Adrenal gland (tissue), 19 donors: ENCODE measurements at places on chromosomes 4 and X. TPM values are rescaled to one million over a fixed set of nuclear protein-coding genes. Genes with fewer than 3 reads are reported as not detected.
A peak's percentile ranks its signal among the peaks of the same experiment; 100 is the strongest.

- no peak overlapping the region for H3K27ac ChIP-seq
- no peaks in the 10 kb centered on the region for H3K4me1 ChIP-seq
- no peak for DNase-seq
- no peak overlapping the region for H3K4me3 ChIP-seq
- H3K27me3 ChIP-seq = no peaks in the 10 kb centered on the region
These were observed 31.2 kb downstream of the PIGG start for GRCh38 chr4:530017-530781.

DNA sequence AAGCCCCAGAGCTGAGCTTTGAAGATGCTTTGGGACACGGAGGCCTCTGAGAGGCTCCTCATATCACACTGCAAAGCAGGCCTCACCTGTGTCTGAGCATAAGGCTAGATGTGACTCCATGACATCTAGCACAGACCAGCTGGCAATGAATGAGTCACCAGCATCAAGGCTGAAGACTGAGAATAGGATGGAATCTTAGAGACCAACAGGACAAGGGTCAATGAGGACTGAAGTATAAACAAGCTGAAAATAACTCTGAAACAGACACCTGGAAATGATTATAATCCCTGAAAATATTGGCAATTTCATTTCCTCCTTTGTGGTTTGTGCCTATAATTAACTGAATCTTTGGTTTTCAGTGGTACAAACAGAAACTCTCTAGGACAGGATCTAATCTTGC lies 87.1 kb upstream of the PRPS1 start:
- no peak for DNase-seq
- H3K4me3 ChIP-seq = no peak overlapping the region
- no peaks in the 10 kb centered on the region for H3K36me3 ChIP-seq
- H3K27ac ChIP-seq = no peak overlapping the region
- H3K27me3 ChIP-seq = peaks cover 13% of the 10 kb centered on the region
- no peaks in the 10 kb centered on the region for H3K4me1 ChIP-seq

DCAF12L2 gene
- 0.32 TPM for polyA plus RNA-seq

SULT1E1 gene
- 14.5 TPM for polyA plus RNA-seq

SSX3 gene
- polyA plus RNA-seq = not detected

DNA sequence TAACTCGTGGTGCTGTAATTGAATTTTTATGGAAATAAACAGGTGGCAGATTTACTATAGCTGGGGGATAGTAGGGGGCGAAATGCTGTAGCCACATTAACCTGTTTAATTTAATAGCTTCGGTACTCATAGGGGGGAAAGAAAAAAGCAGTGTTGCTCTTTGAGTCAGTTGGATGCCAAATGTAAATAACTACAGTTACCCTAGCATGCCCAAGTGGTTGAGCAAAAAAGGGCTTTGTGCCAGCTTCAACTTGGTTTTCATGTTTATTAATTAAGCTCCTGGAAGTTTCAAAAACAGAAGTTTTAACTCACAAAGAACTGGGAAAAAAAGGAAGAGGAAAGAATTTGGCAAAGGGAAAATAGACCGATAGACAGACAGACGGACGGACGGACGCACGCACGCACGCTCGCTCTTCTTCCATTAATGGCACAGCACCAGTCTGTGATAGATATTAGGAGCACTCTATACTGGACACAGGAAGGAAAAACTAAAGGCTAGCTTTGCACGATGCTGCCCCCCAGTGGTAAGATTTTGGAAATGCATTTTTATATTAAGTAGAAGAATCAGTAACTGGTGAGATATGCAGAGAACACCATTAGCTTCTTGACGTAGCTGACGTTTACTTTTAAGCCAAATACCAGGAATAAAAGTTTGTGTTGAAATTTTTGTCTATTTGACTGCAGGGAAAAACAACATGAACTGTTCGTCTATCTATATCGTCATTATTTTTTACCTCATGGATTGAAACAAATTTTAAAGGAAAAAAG lies 151.8 kb downstream of the SLC7A11 start:
- no peaks in the 10 kb centered on the region for H3K36me3 ChIP-seq
- peak; percentile 57 for DNase-seq
- H3K4me1 ChIP-seq = no peaks in the 10 kb centered on the region
- H3K27ac ChIP-seq = no peak overlapping the region
